Activated CD4-positive, alpha-beta T cell treated with anti-CD3 and anti-CD28 coated beads, Interleukin-2, amount 10 ng/mL, durations not matched to agents 24 days and 14 days (primary cell): ENCODE measurements at places on chromosomes 2 and 18. TPM values are rescaled to one million over a fixed set of nuclear protein-coding genes. Genes with fewer than 3 reads are reported as not detected.

The ECEL1 gene
- 0.19 TPM in 1 of 2 replicates, not detected in the other for total RNA-seq

The CRIM1 gene
- total RNA-seq: 16.8 and 19.0 TPM in 2 replicates

The SNRNP200 gene
- 197 and 203 TPM in 2 replicates for total RNA-seq

The CYS1 gene
- 0.24 and 0.63 TPM in 2 replicates for total RNA-seq

The DSG2 gene
- total RNA-seq: 0.33 and 0.47 TPM in 2 replicates

The SERPINB10 gene
- not detected in 2 replicates for total RNA-seq

The OXER1 gene
- total RNA-seq: 0.19 and 0.43 TPM in 2 replicates

The CHRNG gene
- not detected in 2 replicates for total RNA-seq

DNA sequence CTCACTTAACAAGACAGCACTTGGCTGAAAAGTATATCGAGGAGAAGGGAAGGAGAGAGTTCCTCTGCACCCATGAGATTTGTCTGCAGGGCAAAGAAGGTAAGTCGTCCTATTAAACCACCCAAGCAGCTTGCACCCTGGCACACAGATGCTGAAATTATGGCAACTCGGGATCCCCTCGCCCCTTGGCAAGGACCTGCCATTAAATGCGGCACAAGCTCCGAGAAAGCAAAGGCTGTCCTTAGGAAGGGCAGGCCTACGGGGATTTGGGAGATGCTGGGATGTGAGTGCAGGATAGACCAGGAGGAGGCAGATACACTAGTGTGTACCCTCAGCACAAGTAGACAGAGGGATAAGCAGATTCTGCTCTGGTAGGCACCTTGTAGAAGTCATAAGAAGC, 191.5 kb downstream of the ALK start:
- DNase-seq: no peak

- no peak for DNase-seq
Observed at GRCh38 chr2:230677201-230677946, 35.3 kb upstream of the CAB39 start.

DNA sequence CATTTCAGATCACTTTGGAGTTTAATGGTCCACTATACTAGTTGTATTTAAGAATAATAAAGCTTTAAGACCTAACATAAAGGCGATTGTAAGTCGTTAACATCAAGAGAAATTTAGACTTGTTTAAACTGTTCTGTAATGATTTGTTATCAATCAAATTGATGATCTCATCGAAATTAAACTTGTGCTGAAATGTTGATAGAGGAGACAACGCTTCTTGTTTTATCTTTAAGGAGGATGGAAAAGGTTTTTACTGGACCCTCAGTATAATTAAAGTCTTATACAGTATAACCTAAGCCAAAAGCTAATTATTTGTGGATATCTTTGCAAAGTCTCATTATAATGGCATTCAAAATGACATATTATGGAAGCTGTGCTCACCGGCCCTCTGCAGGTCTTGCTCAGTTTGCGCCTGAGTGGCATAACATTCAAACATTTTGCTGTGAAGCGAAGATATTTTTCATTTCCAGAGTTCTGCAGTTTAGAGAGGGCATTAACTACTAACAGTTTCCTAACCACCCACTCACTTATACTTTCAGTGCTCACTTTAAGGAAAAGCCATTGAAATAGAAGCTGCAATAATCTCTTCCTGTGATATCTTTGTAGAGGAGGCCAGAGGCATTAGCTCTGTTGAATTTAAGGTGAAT, 1.4 kb upstream of the SERTAD2 start:
- DNase-seq: peak; percentile 76

GRCh38 chr2:75787532-75788132, 76.9 kb upstream of the GCFC2 start:
- DNase-seq: no peak

GRCh38 chr2:180516232-180516631, 464.2 kb upstream of the UBE2E3 start:
- no peak for DNase-seq

- no peak for DNase-seq
Observed at GRCh38 chr2:112065966-112066365, 10.9 kb downstream of the TMEM87B start.

DNA sequence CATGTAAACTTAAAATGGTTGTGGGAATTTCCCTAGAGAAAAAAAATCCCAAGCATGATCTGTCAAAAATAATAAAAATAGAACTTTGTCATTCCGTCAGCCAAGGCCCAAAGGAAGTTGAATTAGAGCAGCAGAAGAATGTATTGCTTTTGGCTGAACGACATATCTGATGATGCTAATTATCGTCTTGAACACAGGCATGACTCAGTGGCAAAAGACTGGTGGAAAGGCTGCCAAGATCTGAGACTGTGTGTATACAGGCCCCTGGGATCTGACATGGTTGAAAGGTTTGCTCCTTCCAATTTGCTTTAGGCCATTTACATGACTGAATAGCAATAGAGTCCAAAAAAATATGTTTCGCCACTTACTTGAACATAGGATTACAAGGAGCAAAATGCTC, 1057.1 kb upstream of the CRIM1 start:
- no peak for DNase-seq

DNA sequence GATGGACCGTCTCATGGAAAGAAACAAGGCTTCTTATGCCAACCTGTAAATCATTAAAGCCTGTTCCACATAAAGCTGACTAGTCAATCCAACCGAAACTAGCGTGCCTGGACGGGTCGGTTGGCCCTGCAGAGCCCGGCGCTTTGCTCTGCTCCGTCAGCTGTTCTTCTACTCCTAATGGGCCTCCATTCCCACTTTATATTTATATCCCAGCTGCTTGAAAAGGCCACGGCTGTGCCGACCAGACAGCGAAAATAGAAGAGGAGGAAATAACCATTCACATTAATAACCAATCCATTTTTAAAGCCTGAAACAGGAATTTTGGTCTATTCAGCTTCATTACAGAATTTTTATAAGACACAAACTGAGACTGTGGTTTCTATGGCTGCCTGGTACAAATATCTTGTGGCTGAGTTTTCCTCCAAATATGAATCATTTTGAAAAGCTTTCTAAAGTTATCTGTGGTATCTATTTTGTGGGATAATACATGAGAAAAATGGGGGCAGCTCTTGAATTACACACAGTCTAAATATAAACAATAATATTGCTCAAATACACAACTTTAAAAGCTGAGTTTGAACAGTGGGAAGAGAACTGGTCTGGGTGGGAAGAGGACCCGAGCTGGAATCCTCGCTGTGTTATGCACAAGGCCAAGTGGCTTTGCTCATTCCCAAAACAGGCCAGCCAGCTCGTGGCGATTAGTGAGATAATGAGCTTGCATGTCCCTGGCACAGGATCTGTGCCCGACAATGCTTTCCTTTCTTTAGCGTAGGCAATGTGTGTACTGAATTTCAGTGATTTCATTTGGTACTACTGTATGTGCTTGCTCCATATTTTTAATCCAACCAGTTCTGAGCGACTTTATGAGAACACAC, 10.5 kb upstream of the FAM124B start:
- DNase-seq: no peak

GRCh38 chr2:113818382-113818951, 62.0 kb upstream of the SLC35F5 start:
- no peak for DNase-seq

- DNase-seq: no peak
Observed at GRCh38 chr2:98801286-98801685, 70.4 kb upstream of the MGAT4A start.

DNA sequence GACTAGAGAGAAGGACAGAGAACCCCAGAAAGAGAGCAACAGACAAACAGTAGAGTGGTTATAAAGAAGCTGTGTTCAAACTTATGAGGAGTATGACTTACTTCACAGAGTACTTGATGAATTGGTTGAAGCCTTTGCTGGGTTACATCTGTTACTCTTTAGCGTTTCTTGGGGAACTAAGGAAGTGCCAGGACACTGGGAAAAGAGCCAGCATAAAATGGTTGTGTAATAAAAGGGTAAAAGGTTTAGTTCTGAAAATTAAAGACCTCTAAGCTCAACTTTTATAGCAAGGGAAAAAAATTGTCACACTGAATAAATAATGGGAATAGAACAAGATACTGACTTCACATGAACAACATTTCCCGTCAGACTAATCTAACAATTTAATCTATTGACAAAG, 17.0 kb upstream of the STAT4 start:
- DNase-seq: no peak

GRCh38 chr2:71071681-71072398, 3.4 kb downstream of the NAGK start:
- DNase-seq: peak; percentile 87

DNA sequence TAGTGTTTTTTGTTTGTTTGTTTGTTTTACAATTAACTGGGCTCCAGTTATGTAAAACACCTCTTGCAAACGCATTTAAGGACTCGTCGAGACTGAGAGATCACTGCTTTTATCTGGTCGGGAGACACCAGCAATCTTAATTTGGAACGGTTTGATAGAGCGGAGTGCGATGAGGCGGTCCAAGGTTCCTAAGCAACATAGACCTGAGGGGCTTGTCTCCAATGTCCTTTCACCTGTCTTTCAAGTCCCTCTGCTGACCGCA, 729 bp upstream of the SELENOI start:
- DNase-seq: no peak

DNA sequence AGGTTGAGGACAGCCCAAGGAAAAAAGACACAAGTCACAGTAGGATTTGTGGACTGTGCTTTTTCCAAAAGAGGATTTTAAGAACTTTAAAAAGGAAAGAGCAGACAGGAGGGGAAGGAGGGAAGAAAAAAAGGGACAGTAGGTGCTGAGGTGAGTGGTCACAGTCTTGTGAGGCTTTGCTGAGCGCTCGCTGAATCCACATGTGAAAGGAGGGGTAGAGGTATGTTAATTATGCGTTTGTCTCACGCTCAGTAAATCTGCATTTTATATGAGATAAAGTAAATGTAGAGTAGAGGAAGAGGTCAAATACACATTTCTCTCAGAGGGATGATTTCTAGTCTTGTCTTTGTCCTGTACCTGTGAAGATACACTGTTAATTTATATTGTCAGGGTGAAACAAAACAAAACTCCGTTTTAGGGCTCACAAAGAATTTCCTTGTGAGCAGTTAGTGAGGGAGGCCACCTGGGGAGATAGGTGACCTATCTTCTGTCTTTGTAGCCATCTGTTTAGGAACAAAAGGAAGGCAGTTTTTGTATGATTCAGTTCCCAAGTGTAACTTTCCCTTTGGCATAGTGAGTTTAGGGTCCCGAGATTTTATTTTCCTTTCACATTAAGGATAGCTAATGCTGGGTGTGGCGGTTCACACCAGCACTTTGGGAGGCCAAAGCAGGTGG, 25.3 kb downstream of the GNAL start:
- no peak for DNase-seq
